Globus pallidus (tissue), 1 donor: ENCODE measurements at places on chromosomes 2 and 18.

- no peak for DNase-seq
These were observed 615.1 kb downstream of the IRS1 start for GRCh38 chr2:226184540-226184939.

GRCh38 chr2:79740879-79741443, 228.1 kb downstream of the CTNNA2 start:
- DNase-seq: peak; percentile 33

- no peak for DNase-seq
These were observed 13.5 kb downstream of the DPP4 start for GRCh38 chr2:162060532-162060931.

DNA sequence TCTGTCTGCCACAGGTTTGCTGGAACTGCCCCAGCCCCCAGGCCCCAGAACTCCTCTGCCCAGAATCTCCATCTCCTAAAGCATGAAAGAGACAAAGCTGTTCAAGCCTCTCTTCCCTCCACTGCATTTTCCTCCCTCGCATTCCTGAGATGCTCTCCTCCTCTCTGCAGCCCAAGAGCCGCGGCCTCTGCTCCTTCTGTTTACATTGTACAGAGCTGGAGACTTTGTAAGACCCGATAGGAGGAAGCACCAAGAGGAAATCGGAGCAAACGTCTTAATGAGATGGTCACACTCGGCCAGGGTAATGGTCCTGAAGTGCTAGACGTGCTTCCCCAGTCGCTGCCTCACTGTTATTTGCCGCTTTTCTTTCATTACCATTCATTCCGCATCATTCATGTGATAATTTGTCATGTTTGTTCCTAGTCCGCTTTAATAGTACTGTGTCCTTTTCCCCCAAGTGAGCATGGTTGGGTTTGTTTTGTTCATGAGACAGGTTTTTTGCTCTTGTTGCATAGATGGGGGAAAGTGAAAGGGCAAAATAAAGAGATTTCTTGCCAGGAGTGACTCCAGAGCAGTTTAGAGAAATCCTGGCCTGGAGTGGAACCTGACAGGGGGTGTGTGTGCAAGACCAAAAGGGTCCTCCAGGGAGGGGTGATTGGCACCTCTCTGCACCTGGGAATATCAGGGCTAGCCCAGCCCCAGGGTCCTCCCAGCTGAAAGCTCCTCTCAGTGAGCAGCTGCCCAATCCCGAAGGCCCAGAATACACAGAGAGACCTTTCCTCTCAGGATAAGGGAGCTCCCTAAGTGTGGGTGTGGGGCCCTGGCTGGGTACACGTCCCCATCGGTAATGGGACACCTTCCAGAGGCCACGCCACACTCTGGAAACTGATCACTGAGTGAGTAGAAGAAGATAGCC, 44.9 kb upstream of the ID2 start:
- no peak for DNase-seq

DNA sequence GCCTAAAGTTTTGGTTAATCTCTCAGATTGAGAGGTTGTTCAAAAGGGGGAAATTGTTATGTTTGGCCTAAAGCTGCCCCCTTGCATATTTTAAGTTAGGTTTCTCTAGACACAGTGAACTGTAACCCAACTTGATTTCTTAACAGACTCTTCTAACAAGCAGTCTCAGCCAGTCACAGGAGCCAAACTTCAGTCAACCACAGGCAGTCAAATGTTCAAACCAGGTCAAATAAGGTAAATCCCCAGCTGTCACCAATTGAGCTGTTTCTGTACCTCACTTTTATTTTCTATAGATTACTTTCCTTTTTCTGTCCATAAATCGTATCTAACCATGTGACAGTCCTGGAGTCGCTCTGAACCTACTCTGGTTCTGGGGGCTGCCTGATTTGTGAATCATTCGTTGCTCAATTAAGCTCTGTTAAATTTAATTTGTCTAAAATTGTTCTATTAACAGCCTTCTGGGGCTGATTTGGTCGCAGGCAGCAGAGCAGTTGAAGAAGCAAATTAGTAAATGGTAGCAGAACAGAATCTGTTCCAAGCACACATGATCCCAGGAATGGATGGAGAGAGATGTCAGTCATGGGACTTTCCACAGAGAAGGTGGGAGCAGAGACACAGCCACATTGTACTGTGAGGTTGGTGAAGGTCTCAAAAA, 16.4 kb upstream of the NFU1 start:
- DNase-seq: no peak

GRCh38 chr18:55781481-55781957, 193.5 kb upstream of the TCF4 start:
- DNase-seq: peak; percentile 87
